NCI-H1436 (cell line): ENCODE measurements at places on chromosomes 6 and 20.

DNA sequence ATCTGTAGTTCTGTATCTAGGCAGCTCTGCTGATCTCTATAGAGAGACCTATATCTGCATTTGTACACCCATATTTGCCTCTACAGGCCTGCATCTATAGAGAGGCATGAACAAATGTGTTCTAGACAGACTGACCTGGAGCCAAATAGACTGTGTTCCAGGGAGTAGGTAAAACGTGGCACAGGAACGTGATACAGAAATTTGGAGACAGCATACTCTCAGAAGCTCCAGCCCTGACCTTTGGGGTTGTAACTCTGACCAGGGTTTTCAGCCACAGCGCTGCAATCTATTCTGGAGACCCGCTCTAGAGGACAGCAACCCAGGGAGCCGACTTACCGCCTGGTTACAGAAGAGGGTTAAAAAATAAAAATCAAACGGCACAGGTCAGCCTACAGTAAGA is 983 bp downstream of the RBBP9 start:
- DNase-seq: no peak

DNA sequence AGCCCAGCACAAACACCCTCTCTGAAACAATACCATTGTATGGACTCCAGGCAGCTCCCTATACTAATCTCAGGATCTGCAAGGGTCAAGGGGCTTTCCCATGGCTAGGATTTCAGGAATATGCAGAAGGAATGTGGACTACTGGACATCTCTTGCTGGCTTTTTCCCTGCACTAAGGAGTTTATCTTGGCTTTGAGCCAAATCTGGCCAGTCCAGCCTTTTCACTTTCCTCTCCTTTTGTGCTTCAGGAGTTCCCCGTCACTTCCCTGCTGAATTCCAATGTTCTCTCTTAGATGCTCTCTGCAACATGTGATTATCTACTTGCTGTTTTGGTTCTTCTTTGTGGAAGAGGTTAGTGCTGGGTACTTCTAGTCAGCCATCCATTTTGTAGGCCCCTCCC is 568.2 kb downstream of the HDGFL1 start:
- no peak for DNase-seq

DNA sequence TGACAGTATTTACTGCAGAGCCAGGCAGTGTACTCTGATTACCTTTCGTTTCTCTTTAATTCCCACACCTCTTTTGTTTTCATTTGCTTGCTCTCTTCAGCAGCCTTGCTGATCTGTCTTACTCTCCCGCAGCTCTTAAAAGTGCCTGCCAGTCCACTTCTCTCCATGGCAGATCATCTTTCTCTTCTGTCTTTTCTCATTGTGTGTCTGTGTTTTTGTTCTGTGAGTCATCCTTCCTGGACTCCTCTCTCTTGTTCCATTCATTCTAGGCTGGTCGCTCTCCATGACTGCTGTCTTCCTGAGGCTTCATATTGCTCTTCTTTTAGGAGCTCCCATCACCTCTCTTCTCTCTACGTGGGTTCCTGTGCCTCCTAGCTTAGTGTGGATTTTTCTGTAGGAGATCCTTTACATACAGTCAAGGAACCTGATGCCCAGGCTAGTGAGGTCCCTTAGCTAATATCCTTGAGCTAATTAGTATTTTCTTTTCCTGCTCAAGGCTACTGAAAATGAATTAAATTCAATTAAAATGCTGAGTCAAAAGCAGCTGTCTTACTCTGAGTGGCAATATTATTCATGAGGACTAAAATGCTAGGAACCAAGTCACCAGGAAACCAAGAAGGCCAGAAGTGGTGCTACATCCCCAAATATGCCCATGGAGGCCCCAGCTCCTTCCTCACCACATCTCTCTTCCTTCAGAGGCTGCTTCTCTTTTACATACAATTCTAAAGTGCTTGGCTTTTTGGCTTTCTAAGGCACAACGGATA is 86.1 kb downstream of the SLX4IP start:
- no peak for DNase-seq

DNA sequence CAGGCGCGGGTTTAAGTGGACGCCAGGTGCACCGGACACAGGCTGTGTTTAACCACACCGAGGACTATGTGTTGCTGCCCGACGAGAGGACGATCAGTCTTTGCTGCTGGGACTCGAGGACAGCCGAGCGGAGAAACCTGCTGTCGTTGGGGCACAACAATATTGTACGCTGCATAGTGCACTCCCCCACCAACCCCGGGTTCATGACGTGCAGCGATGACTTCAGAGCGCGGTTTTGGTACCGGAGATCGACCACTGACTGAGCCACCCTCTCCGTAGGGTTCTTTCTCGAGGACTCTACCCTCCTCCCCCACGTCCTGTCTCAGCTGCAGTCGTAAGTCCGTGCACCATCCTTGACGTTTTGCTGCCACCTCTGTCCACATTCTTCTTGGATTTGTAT is 8.6 kb upstream of the CASS4 start:
- DNase-seq: no peak

- DNase-seq: no peak
These were observed 14.3 kb downstream of the HRH3 start for GRCh38 chr20:62205618-62206387.
